ENCODE measurements at places on chromosomes 7 and 10. TPM values are rescaled to one million over a fixed set of nuclear protein-coding genes. Genes with fewer than 3 reads are reported as not detected.

DNA sequence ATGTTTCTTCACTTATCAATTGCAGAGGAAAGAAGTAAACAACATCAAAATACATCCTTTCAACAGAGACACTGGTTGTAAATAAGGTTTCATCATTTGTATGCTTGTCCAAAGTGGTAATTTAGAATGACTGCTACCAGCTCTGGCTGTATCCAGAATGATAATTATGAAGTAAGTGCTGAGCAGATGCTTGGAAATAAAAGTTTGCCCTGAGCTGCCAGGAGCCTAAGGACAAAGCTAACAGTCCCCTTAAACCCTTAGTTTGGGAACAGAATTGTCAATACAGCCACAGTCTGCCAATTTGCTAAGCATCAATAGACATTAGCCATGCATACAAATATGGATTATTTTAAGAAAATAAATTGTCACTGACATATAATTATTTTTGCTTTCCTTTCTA lies 147.0 kb upstream of the SLC13A1 start:
- H3K27ac ChIP-seq, result no peak overlapping the region
- no peaks in the 10 kb centered on the region for H3K36me3 ChIP-seq
- H3K4me1 ChIP-seq, result no peaks in the 10 kb centered on the region
- H3K4me3 ChIP-seq, result no peak overlapping the region
- DNase-seq, result no peak

- DNase-seq, result no peak
- no peaks in the 10 kb centered on the region for H3K27me3 ChIP-seq
- no peaks in the 10 kb centered on the region for H3K36me3 ChIP-seq
- no peak overlapping the region for H3K4me3 ChIP-seq
- peaks cover 20% of the 10 kb centered on the region for H3K4me1 ChIP-seq
Measured at GRCh38 chr10:110040767-110041478, 33.1 kb downstream of the ADD3 start.

GRCh38 chr10:14649739-14650138 lies 125.0 kb downstream of the FAM107B start:
- DNase-seq, result no peak
- no peaks in the 10 kb centered on the region for H3K27me3 ChIP-seq
- no peak overlapping the region for H3K27ac ChIP-seq

- H3K27me3 ChIP-seq, result peaks cover 7% of the 10 kb centered on the region
- H3K36me3 ChIP-seq, result no peaks in the 10 kb centered on the region
- H3K27ac ChIP-seq, result no peak overlapping the region
- DNase-seq, result peak; percentile 57
Measured at GRCh38 chr10:110168601-110169481, 38.6 kb upstream of the MXI1 start.

Gene CPXM2
- total RNA-seq, result 8.5 TPM

Data from right atrium auricular region (tissue), 2 donors.